ENCODE measurements at places on chromosomes 13 and 19. TPM values are rescaled to one million over a fixed set of nuclear protein-coding genes. Genes with fewer than 3 reads are reported as not detected.

Gene ATP4A
- not detected for total RNA-seq

Gene ZNF665
- total RNA-seq = 1.5 TPM

Gene TNFSF9
- total RNA-seq = 19.8 TPM

Gene CABP5
- not detected for total RNA-seq

Gene CKM
- total RNA-seq = not detected

Gene LRRC4B
- not detected for total RNA-seq

Gene C19orf81
- total RNA-seq = not detected

Gene WIZ
- total RNA-seq = 16.4 TPM

Gene TEX29
- total RNA-seq = not detected

Gene TJP3
- total RNA-seq = 3.4 TPM

Gene B3GNT8
- 1.8 TPM for total RNA-seq

Gene SSBP4
- 58.2 TPM for total RNA-seq

Gene ZNF582
- total RNA-seq = 4.6 TPM

Gene MEIS3
- not detected for total RNA-seq

Gene OR4F17
- total RNA-seq = not detected

Gene C19orf38
- total RNA-seq = not detected

Gene ZNF723
- total RNA-seq = not detected

Gene FOXA3
- not detected for total RNA-seq

Gene ACER1
- 2.6 TPM for total RNA-seq

Gene ZNF599
- 4.5 TPM for total RNA-seq

Gene KIR2DL1
- total RNA-seq = 0.35 TPM

Data from CD8-positive, alpha-beta T cell (primary cell).